ENCODE measurements at places on chromosomes 1 and 21. TPM values are rescaled to one million over a fixed set of nuclear protein-coding genes. Genes with fewer than 3 reads are reported as not detected.

RIMS3 gene
- total RNA-seq: 4.0 TPM

RCOR3 gene
- total RNA-seq: 56.0 TPM

TNFRSF4 gene
- total RNA-seq: 52.8 TPM

TAS1R3 gene
- total RNA-seq: 3.1 TPM

GRCh38 chr1:209879539-209879938 is 51.8 kb downstream of the UTP25 start:
- H3K4me1 ChIP-seq: no peaks in the 10 kb centered on the region
- H3K27me3 ChIP-seq: peaks cover 22% of the 10 kb centered on the region
- no peak for DNase-seq
- H3K27ac ChIP-seq: no peak overlapping the region
- H3K36me3 ChIP-seq: no peaks in the 10 kb centered on the region
- no peak overlapping the region for H3K4me3 ChIP-seq

DNA sequence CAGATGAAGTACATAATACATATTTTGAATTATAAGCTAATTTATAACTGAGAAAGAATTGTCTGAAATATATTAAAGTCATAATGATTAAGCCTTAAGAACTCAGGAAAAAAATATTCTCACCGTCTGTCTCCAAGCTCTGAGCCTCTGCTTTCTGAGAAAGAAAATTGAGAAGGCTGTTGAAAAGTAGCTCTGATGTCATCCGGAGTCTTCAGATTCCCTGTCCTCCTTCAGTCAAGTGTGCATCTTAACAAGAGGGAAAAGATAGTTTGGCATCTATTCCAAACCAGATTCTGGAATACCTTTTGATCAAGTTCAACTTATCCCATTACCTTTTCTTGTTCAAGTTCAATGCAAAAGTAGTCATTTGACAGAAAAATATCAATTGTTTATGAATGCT is 50.6 kb downstream of the NRIP1 start:
- no peaks in the 10 kb centered on the region for H3K4me1 ChIP-seq
- DNase-seq: no peak
- H3K4me3 ChIP-seq: no peak overlapping the region
- no peak overlapping the region for H3K27ac ChIP-seq
- H3K27me3 ChIP-seq: no peaks in the 10 kb centered on the region

- H3K27me3 ChIP-seq: no peaks in the 10 kb centered on the region
- peak overlapping the region; percentile 87 for H3K27ac ChIP-seq
- peak overlapping the region; percentile 99 for H3K4me3 ChIP-seq
- H3K36me3 ChIP-seq: peaks cover 55% of the 10 kb centered on the region
- peaks cover 69% of the 10 kb centered on the region for H3K4me1 ChIP-seq
These were observed 2.8 kb downstream of the ARHGEF2 start for GRCh38 chr1:155975375-155976061.

- no peaks in the 10 kb centered on the region for H3K4me1 ChIP-seq
- no peak for DNase-seq
- no peak overlapping the region for H3K27ac ChIP-seq
These were observed 81.8 kb upstream of the WARS2 start for GRCh38 chr1:119222271-119222670.

GRCh38 chr1:31007462-31007991 is 58.0 kb downstream of the PUM1 start:
- no peak overlapping the region for H3K27ac ChIP-seq
- peaks cover 41% of the 10 kb centered on the region for H3K36me3 ChIP-seq
- no peaks in the 10 kb centered on the region for H3K27me3 ChIP-seq
- H3K4me1 ChIP-seq: peaks cover 45% of the 10 kb centered on the region

DNA sequence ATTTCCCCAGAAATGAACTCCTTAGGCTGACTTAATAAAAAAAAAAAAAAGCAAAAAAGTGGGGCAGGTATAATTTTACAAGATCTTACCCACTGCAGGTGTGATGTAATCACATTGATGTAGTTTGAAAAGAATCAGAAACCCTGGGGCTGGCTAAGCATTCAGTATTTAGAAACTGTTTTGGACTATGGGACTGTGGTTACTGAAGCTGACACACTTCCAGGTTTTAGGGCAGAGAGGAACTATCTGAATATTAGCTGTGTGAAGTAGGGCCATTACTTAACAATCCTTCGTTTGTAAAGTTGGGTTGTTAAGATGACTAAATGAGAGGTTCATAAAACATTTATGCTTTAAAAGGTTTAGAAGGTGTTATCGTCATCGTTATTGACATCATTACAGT is 165.3 kb downstream of the FASLG start:
- H3K4me1 ChIP-seq: peaks cover 17% of the 10 kb centered on the region
- H3K4me3 ChIP-seq: no peak overlapping the region
- DNase-seq: no peak

DNA sequence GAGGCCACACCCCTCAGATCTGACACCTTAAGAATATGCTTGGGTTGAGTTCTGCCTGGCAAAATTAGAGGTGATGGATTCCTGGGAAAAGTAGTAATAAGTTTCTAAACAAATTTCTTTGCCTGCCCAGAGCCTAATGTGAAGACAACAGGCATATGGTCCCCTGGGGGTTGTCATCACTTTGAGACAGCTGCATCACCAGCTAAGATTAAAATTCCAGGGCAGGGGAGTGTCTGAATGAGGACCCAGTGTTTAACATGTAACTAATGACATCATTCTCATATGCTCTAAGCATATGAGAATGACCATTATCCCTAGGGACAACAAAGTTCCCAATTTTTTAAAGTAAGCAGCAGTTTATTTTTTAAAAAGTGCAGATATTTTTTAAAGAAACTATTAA is 432.2 kb downstream of the PCP4 start:
- H3K27me3 ChIP-seq: no peaks in the 10 kb centered on the region
- H3K4me3 ChIP-seq: no peak overlapping the region
- H3K4me1 ChIP-seq: no peaks in the 10 kb centered on the region
- no peak overlapping the region for H3K27ac ChIP-seq
- no peaks in the 10 kb centered on the region for H3K36me3 ChIP-seq
- no peak for DNase-seq

DNA sequence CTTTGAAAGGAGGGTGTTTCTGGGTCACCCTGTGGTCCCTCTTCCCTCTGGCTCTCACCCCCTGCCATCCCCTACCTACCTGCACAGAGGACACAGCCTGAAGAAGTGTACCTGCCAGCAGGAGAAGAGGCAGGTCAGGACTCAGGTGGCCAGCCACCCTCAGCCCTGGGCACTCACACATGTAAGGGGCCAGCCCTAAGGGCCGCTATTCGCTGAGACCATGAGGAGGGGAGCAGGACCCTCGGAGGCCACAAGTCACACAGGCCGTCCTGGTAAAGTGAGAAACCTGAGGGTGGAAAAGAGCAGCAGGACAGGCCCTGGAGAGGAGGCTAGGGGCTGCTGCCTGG is 1.2 kb downstream of the ZNF692 start:
- peak overlapping the region; percentile 93 for H3K4me3 ChIP-seq
- no peak for DNase-seq
- H3K36me3 ChIP-seq: peaks cover 24% of the 10 kb centered on the region

DNA sequence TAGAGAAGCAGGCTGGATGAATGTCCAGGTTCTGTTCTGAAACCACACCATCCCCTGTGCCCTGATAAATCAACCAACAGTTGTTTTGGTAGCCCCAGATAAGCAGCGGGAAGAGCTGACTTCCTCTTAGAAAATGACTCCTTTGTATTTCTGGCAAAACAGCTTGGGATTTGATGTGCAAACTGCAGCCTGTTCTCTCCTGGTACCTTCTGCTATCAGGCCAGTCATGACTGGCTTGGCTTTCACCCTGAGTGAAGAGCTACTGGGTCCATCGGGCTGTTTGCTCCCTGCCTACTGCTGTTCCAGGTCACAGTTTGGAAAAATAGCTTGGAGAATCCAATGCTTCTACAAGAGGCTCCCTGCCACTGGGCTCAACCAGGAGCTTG is 116.8 kb downstream of the DTL start:
- H3K4me3 ChIP-seq: no peak overlapping the region
- no peaks in the 10 kb centered on the region for H3K4me1 ChIP-seq
- peaks cover 4% of the 10 kb centered on the region for H3K36me3 ChIP-seq
- H3K27ac ChIP-seq: no peak overlapping the region
- no peaks in the 10 kb centered on the region for H3K27me3 ChIP-seq
